Activated T-helper 1 cell treated with anti-CD3 and anti-CD28 coated beads, Interleukin-12 subunit alpha, Interleukin-12 subunit beta, Interleukin-2, Interleukin-4 antibody, amounts not matched to agents 30 ng/mL and 10 ng/mL and 1 ng/mL, durations not matched to agents 14 hours and 24 hours and 36 hours (primary cell): ENCODE measurements at places on chromosomes 2 and 18. TPM values are rescaled to one million over a fixed set of nuclear protein-coding genes. Genes with fewer than 3 reads are reported as not detected.

The EGR4 gene
- 1.9 TPM in 2 replicates for total RNA-seq

The NTSR2 gene
- total RNA-seq = not detected in 2 replicates

The VAMP8 gene
- total RNA-seq = 86.1 and 89.6 TPM in 2 replicates

The TLX2 gene
- 1.2 and 1.5 TPM in 2 replicates for total RNA-seq

The SLC9A4 gene
- 0.10 TPM in 1 of 2 replicates, not detected in the other for total RNA-seq

The DOCK10 gene
- total RNA-seq = 144 and 159 TPM in 2 replicates

The KCNS3 gene
- 0.07 TPM in 1 of 2 replicates, not detected in the other for total RNA-seq

The DUSP19 gene
- 1.0 and 1.7 TPM in 2 replicates for total RNA-seq

The GPC1 gene
- 6.2 and 6.5 TPM in 2 replicates for total RNA-seq

The PTPN4 gene
- total RNA-seq = 24.5 and 28.3 TPM in 2 replicates

- no peaks in the 10 kb centered on the region for H3K4me1 ChIP-seq
- no peak overlapping the region for H3K27ac ChIP-seq
- no peaks in the 10 kb centered on the region for H3K36me3 ChIP-seq
- H3K4me3 ChIP-seq = no peak overlapping the region
- H3K27me3 ChIP-seq = no peaks in the 10 kb centered on the region
- no peak for DNase-seq
These were observed 486.3 kb downstream of the NR4A2 start for GRCh38 chr2:155846259-155846658.

DNA sequence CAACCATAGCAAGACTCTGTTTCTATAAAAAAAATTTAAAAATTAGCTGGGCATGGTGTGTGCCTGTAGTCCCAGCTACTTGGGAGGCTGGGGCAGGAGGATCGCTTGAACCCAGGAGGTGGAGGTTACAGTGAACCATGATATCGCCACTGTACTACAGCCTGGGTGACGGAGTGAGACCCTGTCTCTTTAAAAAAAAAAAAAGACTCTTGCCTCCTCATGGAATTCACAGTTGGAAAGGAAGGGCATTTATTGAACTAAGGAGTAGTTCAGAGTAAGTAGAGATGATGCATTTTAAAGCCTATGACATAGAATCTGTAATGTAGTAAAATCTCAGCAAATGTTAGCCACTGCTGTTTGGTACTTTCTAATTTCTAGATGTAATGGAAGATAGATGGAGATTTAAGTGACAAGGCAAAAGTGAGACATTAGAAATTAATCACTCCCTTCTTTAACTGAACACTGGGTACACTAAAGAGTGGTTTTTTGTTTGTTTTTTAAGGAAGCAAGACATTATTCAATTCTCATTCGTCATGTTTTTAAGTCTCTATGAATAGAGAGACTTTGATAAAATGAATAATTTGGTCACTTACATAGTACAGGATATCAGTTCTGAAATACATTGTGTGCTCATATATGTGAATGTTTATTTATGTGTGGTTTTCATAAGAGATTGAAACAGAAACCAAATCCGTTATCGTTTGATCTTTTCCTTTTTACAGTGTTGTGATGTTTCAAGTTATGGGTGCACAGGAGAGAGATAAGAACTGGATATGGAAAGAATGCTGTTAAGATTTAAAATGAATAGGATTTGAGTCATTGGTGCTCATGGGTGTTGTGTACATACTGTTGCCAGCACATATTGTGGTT lies 186.1 kb upstream of the STON1 start:
- H3K36me3 ChIP-seq = peaks cover 35% of the 10 kb centered on the region
- H3K4me3 ChIP-seq = peak overlapping the region; percentile 35
- DNase-seq = peak; percentile 11
- H3K27me3 ChIP-seq = no peaks in the 10 kb centered on the region
- H3K27ac ChIP-seq = peak overlapping the region; percentile 61

- no peak for DNase-seq
- no peaks in the 10 kb centered on the region for H3K4me1 ChIP-seq
- H3K36me3 ChIP-seq = no peaks in the 10 kb centered on the region
- H3K4me3 ChIP-seq = no peak overlapping the region
- no peaks in the 10 kb centered on the region for H3K27me3 ChIP-seq
These were observed 185.5 kb downstream of the KCNS3 start for GRCh38 chr2:18063826-18064470.

GRCh38 chr2:177118636-177119035 lies 94.0 kb upstream of the HNRNPA3 start:
- H3K27ac ChIP-seq = no peak overlapping the region
- no peaks in the 10 kb centered on the region for H3K4me1 ChIP-seq
- no peak overlapping the region for H3K4me3 ChIP-seq
- H3K36me3 ChIP-seq = no peaks in the 10 kb centered on the region

DNA sequence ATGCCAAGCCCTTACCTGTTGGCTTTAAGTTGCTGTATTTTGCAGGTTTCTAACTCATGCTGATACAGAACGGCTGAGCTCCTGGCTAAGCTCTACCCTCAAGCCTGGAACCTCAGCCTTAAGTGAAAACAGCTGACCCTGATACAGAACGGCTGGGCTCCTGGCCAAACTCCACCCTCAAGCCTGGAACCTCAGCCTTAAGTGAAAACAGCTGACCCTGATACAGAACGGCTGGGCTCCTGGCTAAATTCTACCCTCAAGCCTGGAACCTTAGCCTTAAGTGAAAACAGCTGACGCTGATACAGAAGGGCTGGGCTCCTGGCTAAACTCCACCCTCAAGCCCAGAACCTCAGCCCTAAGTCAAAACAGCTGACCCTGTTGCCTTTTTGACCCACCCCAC lies 17.6 kb upstream of the DNER start:
- H3K4me1 ChIP-seq = peaks cover 15% of the 10 kb centered on the region
- H3K36me3 ChIP-seq = no peaks in the 10 kb centered on the region
- DNase-seq = no peak

- peaks cover 83% of the 10 kb centered on the region for H3K4me1 ChIP-seq
- no peak overlapping the region for H3K4me3 ChIP-seq
- peak overlapping the region; percentile 31 for H3K27ac ChIP-seq
- peaks cover 33% of the 10 kb centered on the region for H3K36me3 ChIP-seq
- no peaks in the 10 kb centered on the region for H3K27me3 ChIP-seq
- no peak for DNase-seq
These were observed 29.6 kb downstream of the ARHGAP15 start for GRCh38 chr2:143158551-143159485.

DNA sequence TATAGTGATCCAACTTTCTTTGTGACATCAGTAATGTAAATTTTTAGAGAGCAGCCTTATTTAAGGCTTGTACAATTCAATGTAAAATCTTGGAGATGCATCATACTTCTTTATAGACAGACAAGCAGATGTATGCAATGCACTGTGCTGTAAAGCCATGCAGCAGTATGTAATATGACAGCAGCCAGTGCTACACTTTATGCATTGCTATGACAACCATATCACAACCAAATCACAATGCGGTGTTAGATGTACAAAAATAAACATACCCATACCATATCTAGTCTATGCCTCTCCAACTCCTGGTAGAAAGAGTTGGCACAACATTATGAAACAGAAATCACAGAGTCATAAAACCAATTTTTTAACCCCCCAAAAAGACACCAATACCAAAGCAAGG lies 110.3 kb upstream of the WDSUB1 start:
- no peaks in the 10 kb centered on the region for H3K27me3 ChIP-seq
- no peak for DNase-seq
- H3K4me3 ChIP-seq = no peak overlapping the region

GRCh38 chr2:157283468-157283867 lies 26.0 kb downstream of the GALNT5 start:
- H3K4me1 ChIP-seq = no peaks in the 10 kb centered on the region
- DNase-seq = no peak
- H3K27ac ChIP-seq = no peak overlapping the region
- H3K36me3 ChIP-seq = no peaks in the 10 kb centered on the region
- peaks cover 8% of the 10 kb centered on the region for H3K27me3 ChIP-seq
